ENCODE measurements at places on chromosomes 12 and 14.

DNA sequence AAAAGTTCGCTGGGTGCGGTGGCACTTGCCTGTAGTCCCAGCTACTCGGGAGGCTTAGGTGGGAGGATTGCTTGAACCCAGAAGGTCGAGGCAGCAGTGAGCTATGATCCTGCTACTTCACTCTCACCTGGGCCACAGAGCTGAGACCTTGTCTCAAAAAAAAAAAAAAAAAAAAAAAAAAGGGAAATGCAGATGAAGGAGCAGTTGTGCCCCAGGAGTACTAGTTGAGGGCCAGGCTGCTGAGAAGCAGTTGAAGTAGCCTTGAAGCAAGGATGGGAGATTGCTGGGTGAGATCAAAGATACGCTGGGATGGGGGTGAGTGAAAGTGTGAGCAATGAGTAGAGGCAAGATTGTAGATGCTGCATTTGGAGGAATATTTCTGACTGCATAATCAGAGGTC lies 93.4 kb upstream of the DNM1L start:
- no peak for DNase-seq

GRCh38 chr14:35407306-35407630 lies 2.7 kb upstream of the NFKBIA start:
- no peak for DNase-seq

GRCh38 chr14:75491376-75491978 lies 30.8 kb upstream of the BATF start:
- DNase-seq, result no peak

DNA sequence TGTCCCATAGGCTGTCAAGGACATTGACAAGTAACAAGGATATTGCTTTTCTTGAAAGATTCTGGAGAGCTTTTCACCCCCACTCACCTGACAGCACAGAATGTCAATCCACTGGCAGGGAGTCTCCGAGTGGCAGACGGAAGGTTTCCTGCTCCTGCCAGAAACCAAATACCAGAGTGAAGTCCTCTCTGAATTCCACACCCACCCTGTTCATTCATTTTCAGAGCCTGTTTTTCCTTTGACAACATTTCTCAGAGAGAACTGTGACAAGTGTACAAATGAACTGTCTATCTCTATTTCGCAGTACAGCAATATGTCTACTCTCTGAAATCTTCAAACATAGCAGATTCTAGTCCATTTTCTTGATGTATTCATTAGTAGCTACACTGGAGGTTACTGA lies 26.2 kb upstream of the BICD1 start:
- no peak for DNase-seq

- DNase-seq, result no peak
These were observed 198.3 kb downstream of the TTC7B start for GRCh38 chr14:90617961-90618360.

- no peak for DNase-seq
These were observed 176.3 kb upstream of the GSC start for GRCh38 chr14:94946244-94946643.

- DNase-seq, result no peak
These were observed 23.5 kb downstream of the BHLHE41 start for GRCh38 chr12:26101350-26101734.

GRCh38 chr14:77489041-77489440 lies 9.6 kb downstream of the ISM2 start:
- DNase-seq, result no peak

DNA sequence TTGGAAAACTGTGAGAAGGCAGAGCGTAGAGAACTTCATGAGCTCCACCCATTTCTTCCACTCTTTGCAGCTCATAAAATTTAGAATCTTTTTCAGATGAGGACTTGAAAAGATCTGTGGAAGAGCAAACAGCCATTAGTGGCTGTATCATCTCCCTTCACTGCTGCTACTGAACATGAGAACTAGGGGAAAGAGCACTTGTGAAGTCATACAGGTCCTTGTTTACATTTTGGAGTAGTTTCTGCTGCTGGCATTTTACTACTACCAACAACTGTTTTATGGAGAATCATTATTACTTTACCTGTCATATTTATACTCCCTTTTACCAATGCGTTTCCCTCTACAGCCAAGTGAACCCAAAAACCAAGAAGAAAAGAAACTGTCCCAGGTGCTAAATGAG lies 41.0 kb downstream of the RPGRIP1 start:
- no peak for DNase-seq

- no peak for DNase-seq
These were observed 14.2 kb downstream of the NOXRED1 start for GRCh38 chr14:77409131-77409533.

DNA sequence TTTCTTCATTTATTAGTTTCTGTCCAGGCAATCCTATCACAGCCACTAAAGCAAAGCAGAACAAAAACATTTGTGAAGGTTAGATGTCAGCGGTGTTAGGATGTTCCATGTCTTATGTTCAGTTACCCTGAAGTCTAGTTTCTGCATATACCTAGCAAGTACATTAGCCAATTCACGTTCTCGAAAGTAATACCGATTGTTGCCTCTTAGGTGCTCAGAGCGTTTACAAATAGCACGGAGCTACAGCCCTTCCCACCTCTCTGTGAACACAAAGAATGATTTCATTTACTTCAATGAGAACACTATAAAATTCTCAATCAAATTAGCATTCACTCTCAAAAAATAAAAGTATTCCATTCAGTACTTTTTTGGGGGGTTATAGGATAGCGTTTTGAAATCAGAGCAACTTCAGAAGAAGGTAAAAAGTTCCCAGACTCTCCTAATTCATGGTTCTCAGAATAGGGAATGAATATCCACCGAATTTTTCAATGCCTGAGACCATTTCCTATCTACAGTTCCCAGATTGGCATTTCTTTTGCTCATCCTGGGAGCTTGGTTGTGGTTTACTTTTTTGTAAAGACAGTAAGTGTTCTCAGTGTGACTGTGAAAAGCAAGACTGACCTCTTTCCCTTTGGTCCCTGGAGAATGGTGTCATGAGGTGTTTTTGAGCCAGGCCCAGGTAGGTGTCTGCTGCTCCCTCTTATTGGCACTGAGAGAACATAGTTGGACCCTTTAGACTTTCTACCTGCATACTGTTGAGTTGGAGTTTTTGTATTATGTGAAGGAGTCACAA lies 488.0 kb upstream of the RGS6 start:
- no peak for DNase-seq

DNA sequence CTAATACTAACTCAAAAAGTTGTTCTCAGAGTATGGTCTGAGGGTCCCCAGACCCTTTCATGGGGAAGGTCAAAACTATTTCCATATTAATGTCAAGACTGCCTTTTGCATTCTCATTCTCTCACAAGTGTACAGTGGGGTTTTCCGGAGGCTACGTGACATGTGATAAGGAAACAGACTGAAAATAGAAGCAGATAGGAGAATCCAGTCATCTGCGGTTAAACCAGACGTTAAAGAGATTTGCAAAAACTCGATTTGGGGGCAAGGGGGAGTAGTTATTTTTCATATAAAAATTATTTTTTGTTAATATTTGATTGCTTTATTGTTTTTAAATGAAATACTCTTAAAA lies 1.0 kb upstream of the NAP1L1 start:
- no peak for DNase-seq

DNA sequence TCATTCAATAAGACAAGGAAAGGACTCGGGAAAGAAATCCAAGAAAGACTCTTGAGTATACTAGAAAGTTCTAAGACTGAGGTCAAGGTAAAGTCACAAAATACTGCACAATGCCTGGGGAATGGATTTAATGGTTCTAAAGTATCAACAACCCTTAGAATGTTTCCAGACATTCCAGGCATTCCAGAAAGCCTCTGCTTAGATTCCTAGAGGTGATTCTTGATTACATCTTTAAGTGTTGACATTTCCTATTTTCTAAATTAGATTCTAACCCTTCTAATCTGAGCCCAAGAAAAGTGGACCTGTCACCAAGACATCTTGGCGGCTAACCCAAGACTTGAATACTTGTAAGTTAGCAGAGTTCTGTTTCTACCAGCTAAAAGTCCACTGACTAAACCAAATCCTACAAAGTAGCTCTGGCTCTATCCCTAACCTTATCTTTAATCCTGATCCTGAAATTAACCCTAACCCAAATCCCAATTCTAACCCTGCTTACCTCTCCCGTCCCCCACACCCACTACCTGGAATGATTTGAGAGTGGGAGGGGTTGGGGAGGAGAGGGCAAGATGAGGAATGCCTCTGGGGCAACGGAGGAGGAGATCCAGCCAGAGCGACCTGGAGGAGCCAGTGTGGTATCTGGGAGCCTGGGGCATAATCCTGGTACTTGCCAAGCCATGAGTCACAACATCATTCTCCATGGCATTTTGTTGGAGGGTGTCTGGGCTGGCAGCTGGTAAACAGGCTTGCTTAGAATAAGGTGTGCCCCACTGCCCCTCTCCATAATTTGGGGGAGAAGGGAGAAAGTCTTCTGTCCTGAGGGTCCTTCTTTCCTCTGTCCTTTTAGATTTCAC lies 93.4 kb upstream of the HOXC13 start:
- no peak for DNase-seq

DNA sequence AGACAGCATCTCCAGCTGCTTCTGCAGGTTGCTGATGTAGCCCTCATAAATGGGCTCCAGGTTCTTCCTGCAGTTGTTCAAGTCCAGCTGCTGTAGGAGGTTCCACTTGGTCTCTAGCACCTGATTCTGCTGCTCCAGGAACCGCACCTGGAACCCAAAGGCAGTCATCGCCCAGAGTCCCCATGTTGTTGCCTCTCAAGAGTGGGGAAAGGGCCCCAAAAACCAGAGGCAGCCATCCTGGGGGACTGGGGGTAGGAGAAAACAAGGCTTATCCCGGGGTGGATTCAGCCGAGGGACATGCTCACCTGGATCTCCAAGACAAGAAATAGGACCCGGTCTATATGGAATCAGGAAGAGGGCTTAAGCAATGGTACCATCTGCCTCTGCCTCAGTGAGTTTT lies 2.3 kb downstream of the KRT72 start:
- DNase-seq, result no peak

GRCh38 chr14:44529026-44529425 lies 21.9 kb upstream of the FSCB start:
- DNase-seq, result no peak

GRCh38 chr12:94721173-94721572 lies 70.8 kb upstream of the TMCC3 start:
- DNase-seq, result no peak

DNA sequence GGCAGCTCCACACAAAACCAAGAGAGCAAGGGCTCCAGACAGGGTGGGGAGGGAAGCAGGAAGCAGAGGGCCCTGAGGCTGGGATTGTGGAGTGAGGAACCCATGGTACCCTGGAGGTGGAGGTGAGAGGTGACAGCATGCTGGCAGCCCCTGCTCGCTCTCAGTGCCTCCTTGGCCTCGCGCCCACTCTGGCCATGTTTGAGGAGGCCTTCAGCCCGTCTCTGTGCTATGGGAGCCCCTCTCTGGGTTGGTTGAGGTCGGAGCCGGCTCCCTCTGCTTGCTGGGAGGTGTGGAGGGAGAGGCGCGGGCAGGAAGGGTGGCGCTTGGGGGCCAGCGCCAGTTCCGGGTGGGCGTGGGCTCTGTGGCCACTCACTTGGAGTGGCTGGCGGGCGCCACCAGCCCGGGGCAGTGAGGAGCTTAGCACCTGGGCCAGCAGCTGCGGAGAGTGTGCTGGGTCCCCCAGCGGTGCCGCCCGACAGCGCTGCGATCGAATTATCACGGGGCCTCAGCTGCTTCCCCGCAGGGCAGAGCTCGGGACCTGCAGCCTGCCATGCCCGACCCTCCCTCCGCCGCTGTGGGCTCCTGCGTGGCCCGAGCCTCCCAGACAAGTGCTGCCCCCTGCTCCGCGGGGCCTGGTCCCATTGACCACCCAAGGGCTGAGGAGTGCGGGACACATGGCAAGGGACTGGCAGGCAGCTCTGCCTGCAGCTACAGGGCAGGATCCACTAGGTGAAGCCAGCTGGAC lies 196.0 kb downstream of the DACT1 start:
- DNase-seq, result no peak

GRCh38 chr12:111454311-111454710 lies 48.6 kb downstream of the SH2B3 start:
- DNase-seq, result no peak

DNA sequence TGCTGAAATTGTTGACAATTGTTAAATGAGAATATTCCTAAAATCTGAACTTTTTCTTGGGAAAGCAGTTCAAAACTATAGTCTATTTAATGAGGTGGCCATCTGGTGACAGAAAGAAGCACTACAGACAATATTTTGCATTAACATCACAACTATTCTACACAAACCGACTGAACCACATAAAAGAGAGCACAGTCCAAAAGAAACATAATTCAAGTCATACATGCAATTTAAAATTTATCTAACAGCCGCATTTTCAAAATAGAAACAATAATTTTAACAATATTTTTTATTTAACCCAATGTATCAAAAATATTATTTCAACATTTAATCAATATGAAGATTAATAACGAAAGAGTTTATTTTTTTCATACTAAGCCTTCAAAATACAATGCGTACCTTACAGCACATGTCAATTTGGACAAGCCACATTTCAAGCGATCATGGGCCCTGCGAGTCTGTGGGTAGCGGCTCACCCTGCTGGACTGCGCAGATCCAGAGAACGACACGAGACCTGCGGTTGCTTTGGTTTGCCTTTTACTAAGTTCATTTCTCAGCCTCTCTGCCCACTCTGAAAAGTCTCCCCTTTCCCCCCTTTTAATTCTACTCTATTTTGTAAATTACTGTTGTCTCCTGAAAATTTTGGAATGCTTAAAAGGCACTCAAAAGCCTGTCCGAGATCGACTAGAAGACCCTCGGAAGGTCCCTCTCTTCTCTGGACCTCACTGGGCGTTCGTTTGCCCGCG lies 947 bp upstream of the LRRC9 start:
- peak; percentile 15 for DNase-seq

- no peak for DNase-seq
These were observed 1.5 kb upstream of the AMN start for GRCh38 chr14:102920998-102921304.

All from occipital lobe (tissue), 3 donors.